ENCODE measurements at places on chromosomes 1 and 21. TPM values are rescaled to one million over a fixed set of nuclear protein-coding genes. Genes with fewer than 3 reads are reported as not detected.

SPAG17 gene
- 5.0 TPM for total RNA-seq

FCRL1 gene
- total RNA-seq, result not detected

MYBPHL gene
- not detected for total RNA-seq

S100A9 gene
- 298 TPM for total RNA-seq

AKR7A3 gene
- 269 TPM for total RNA-seq

DNA sequence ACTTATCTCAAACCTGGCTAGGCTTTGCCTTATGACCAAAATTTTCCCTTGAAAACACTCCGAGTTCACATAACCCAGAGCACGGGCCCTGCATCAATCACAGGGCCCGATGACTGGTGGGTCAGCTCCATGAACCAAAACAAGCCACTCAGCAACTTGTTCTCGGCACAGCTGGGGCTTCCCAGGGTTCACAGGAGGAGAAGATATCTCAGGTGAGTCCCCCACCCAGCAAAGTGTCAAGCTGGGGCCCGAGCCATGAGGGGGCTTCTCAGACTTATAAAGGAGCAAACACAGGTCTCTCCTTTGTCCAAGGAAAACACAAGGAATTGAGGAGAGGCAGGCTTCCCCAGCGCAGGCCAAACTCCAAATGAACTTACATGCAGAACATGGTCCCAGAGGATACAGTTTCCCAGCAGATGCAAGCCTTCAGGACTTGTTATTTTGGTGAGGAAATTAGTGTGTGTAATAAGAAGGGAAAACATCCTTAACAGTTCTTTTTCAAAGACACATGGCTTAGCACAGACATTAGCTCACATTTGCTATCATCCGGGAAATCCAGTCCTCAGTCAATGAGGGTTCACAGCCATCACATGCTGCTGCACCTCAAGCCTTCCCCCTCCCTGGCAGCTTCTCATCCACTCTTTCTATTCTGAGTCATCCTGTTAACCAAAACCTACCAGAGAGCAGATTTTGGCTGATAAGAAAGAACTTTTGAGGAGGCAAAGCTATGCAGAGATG is 98.1 kb upstream of the NFIA start:
- DNase-seq, result peak; percentile 84
- peaks cover 19% of the 10 kb centered on the region for H3K4me1 ChIP-seq
- no peak overlapping the region for H3K4me3 ChIP-seq
- peak overlapping the region; percentile 50 for H3K27ac ChIP-seq

GRCh38 chr1:201113451-201114244 is 1.4 kb upstream of the CACNA1S start:
- peak overlapping the region; percentile 70 for H3K4me3 ChIP-seq
- peaks cover 31% of the 10 kb centered on the region for H3K27me3 ChIP-seq
- H3K36me3 ChIP-seq, result no peaks in the 10 kb centered on the region
- H3K27ac ChIP-seq, result no peak overlapping the region
- DNase-seq, result no peak
- peaks cover 20% of the 10 kb centered on the region for H3K4me1 ChIP-seq

- H3K27ac ChIP-seq, result peak overlapping the region; percentile 41
- H3K4me1 ChIP-seq, result peaks cover 9% of the 10 kb centered on the region
- no peaks in the 10 kb centered on the region for H3K36me3 ChIP-seq
- DNase-seq, result peak; percentile 24
Measured at GRCh38 chr1:175129997-175130648, 62.5 kb downstream of the KIAA0040 start.

GRCh38 chr1:228207851-228208821 is at the start of gene OBSCN:
TSS of gene OBSCN (plus strand) at chr1:228208044. CDS start at chr1:228211784, 3,740 bp downstream.
- no peaks in the 10 kb centered on the region for H3K36me3 ChIP-seq
- peaks cover 21% of the 10 kb centered on the region for H3K27me3 ChIP-seq
- H3K27ac ChIP-seq, result no peak within 1 kb of the TSS
- peaks cover 8% of the 10 kb centered on the region for H3K4me1 ChIP-seq

GRCh38 chr1:247322849-247323586 is 8.6 kb downstream of the ZNF496 start:
- H3K4me3 ChIP-seq, result no peak overlapping the region
- no peak overlapping the region for H3K27ac ChIP-seq
- H3K36me3 ChIP-seq, result peaks cover 80% of the 10 kb centered on the region
- DNase-seq, result no peak
- H3K4me1 ChIP-seq, result no peaks in the 10 kb centered on the region
- no peaks in the 10 kb centered on the region for H3K27me3 ChIP-seq

All from stomach (tissue), 19 donors.